ENCODE measurements at places on chromosomes 5 and 9. TPM values are rescaled to one million over a fixed set of nuclear protein-coding genes. Genes with fewer than 3 reads are reported as not detected.

DNA sequence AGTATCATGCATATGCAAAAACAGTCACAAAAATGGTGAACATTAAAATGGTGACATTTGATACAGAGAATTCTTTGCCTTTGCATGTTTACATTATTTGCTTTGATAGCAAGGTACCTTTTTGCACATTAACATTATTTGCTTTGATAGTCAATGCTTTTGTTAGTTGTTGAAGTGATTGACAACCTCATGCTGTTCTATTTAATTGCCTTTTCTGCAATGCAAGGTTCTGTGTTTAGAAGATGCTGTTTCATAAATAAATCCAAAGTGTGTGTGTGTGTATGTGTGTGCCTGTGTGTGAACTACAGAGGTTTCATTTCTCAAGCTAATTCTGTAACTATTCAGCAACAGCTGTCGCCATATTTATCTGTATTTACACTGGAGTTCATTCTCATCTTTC lies 668.7 kb downstream of the NR2F1-AS1 start:
- no peak for DNase-seq

ADRA1B gene
- 3.8 TPM for total RNA-seq

DNA sequence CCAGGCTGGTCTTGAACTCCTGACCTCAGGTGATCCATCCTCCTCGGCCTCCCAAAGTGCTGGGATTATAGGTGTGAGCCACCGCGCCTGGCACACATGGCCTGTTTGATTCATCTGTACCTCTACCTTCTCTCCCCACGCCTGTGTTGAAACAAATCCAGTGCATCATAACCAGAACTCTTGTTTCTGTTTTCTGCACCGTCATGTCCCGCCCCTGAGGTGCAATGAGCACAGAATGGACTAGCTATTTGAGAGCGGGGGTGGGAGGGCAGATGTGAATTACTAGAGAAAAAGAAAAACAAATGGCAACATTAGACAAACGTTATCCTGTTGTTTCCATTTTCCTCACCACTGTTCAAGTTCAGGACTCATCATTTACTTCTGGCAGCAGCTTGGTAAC lies 10.7 kb upstream of the FAM193B start:
- no peak for DNase-seq

CCNI2 gene
- total RNA-seq = 1.1 TPM

DNA sequence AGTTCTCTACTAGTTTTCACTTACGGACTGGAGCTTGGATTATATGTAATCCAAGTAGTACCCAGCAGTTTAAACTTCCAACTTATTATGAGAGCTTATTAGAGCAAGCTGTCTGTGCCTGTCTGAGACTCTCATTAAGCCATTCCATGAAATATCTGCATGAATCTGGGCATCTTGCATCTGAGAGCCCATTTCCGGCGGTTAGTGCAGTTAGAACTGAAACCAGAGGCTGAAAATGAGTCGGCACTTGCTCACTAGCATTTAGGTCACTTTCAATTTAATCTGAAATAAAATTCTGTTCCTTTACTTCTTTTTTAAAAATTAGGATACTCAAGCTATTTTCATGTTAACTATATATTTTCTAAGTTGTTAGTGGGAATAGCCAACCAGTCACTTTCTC lies 102.2 kb downstream of the MEGF10 start:
- DNase-seq = no peak

DNA sequence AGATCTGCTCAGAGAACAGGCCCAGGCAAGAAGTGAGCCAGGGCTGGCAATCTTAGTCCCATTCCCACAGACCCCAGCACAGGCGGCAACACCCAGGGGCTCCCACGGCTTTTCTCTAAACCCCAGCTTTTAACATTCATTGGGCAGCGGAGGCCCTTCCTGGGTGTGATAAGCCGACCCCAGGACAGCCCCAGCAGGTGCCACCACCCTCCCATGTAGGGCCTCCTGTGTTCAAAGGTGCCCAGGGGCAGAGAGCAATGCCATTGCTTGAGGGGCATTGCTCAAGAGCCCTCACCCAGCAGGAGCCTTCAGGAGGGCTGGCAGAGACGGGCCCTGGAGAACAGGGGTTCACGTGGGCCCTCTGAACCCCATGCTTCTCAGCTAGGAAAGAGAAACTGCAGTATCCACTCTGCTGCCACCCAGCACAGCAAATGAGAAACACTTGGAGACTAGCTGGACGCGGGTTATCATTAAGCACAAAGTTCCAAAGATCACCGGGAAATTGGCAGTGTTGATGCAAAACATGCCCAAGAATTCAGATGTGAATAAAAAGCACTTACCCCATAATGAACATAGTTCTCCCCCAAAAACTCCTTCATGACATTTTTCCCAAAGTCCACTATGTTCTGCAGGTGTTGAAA lies 13.9 kb downstream of the IPPK start:
- no peak for DNase-seq

SLC6A7 gene
- total RNA-seq = not detected

- no peak for DNase-seq
Measured at GRCh38 chr9:15238646-15239045, 68.4 kb downstream of the TTC39B start.

DNA sequence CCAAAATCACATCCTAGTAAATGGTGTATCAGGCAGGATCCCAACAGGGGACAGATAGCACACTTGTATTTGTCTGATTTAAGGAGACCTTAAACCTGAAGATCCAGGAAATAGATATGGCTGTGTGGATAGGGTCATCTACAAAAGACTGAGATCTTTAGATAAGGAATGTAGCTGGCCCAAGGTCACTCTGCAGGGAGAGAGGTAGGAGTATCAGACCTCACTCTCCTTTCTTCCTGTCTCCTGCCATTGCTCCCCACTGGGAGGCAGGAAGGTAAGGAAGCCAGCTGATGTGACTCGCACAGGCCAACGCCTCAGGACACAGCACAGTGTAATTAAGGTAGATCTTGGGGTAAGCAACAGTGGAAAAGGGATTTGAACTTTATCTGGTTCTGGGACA lies 85.8 kb downstream of the PLPPR1 start:
- no peak for DNase-seq

All from lower lobe of right lung (tissue), 2 donors.